ENCODE measurements at places on chromosomes 5 and 9. TPM values are rescaled to one million over a fixed set of nuclear protein-coding genes. Genes with fewer than 3 reads are reported as not detected.

- H3K27ac ChIP-seq = peak overlapping the region; percentile 0
- no peak for DNase-seq
- peaks cover 22% of the 10 kb centered on the region for H3K4me1 ChIP-seq
- H3K4me3 ChIP-seq = peak overlapping the region; percentile 18
- H3K27me3 ChIP-seq = peaks cover 18% of the 10 kb centered on the region
- H3K36me3 ChIP-seq = no peaks in the 10 kb centered on the region
These were observed 1.8 kb upstream of the GALNT12 start for GRCh38 chr9:98805506-98806272.

- H3K4me1 ChIP-seq = no peaks in the 10 kb centered on the region
- no peak overlapping the region for H3K27ac ChIP-seq
- H3K4me3 ChIP-seq = no peak overlapping the region
- peaks cover 13% of the 10 kb centered on the region for H3K27me3 ChIP-seq
- DNase-seq = no peak
These were observed 1.9 kb upstream of the NRARP start for GRCh38 chr9:137303893-137304382.

DNA sequence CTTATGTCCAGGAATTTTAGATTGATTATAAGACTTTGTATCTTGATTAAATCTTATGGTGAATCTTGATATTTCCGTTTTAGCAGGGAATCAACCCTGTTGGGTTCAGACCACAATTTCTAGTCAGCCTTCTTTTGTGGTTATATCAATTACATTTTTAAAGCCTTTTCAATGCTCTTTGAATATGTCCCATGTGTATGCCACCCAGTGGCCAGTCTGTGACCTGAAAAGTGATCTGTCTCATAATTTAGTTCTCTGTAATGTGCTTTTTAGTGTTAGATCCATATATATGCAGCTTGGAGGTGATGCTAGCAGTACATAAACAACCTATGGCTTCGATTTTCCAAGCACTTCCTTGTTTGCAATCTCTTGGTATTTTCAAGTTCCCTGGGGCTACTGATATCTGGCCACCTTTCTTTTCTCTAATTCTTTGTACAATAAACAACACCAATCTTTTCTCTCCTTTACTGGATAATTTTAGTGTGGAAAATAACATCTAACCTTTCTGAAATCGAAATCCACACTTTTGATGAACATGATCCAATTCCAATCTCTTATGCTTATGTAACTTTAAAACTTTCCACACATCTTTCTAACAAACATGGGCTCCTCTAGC, 28.8 kb downstream of the PDE8B start:
- no peaks in the 10 kb centered on the region for H3K4me1 ChIP-seq
- peak overlapping the region; percentile 16 for H3K27ac ChIP-seq
- DNase-seq = no peak
- H3K36me3 ChIP-seq = no peaks in the 10 kb centered on the region

The NR6A1 gene
- 10.0 TPM for total RNA-seq

DNA sequence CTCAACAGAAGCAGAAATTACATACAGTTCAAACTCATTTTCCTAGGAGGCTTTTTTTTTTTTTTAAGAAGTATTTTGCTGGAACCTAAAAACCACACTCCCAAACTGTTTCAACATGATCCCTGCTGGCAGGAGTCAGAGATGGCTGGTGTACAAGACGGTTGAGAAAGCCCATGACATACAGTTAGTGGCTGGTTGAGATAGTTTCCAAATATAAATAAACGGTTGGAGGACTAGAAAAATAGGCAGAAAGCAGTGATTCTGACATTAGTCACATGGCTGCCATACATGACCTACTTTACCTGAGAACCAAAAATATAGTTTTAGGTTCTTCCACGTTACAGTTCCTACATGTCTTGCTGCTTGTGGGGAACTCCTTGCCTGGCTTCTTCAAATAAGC, 31.7 kb upstream of the BASP1 start:
- H3K27me3 ChIP-seq = no peaks in the 10 kb centered on the region
- no peaks in the 10 kb centered on the region for H3K36me3 ChIP-seq
- H3K4me3 ChIP-seq = no peak overlapping the region

DNA sequence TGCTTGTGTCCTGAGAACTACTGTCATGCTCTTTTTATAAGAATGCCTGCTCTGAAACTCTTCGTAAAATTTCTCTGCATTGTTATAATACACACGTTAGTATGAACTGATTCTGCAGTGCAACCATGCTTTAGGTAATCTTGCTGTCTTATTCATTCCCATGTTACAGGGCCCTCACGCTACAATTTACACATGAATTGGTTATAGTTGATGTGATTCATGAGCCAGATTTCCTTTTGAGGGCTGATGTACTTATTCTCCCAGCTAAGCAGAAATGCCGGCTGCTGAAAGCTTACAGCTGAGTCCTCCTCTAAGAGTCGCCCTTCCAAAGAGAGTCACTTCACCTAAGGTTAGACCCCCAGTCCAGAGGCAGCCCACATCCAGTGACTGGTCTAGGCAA, 233.5 kb upstream of the PCSK5 start:
- peaks cover 3% of the 10 kb centered on the region for H3K4me1 ChIP-seq
- H3K4me3 ChIP-seq = no peak overlapping the region
- H3K27ac ChIP-seq = no peak overlapping the region
- no peaks in the 10 kb centered on the region for H3K27me3 ChIP-seq
- no peak for DNase-seq

- H3K4me1 ChIP-seq = peaks cover 22% of the 10 kb centered on the region
- H3K4me3 ChIP-seq = peak overlapping the region; percentile 18
These were observed 10.2 kb downstream of the TNFAIP8 start for GRCh38 chr5:119365847-119366539.

The KCNIP1 gene
- total RNA-seq = 5.3 TPM

DNA sequence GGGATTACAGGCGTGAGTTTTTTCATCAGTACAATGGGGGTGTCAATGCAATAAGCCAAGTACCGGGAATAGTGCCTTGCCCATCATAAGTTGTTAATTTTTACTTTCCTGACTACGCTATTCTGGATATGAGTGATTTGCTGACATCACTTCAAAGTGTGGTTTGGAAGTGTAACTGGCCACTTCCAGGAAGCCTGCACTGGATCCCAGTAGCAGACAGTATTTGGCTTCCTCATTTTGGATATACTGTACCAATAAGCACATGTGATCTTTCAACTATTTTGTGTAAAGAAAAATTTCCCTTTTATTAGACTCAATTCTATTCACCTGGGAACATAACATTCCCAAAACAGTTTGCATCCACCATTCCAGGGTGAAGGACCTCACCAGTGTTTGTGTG, 417.7 kb upstream of the KLF4 start:
- no peaks in the 10 kb centered on the region for H3K4me1 ChIP-seq
- DNase-seq = no peak
- no peak overlapping the region for H3K27ac ChIP-seq
- no peaks in the 10 kb centered on the region for H3K36me3 ChIP-seq

DNA sequence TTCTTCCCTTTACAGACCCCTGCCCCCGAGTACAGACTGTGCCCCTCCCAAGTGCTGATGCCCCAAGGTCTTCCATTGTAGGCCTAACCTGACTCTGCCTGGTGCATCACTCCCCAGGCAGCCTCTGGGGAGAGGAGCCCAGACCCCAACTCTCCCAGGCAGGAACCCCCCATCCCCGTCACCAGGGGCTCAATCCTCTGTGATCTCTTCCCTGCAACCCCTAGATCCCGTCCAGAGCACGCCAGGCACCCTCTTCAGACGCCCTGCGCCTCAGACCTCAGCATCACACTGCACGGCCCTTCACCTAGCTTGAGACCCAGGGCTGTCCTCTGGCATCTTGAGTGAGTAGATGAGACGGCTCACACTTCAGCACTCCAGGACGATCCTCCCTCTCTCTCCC, 6.4 kb upstream of the EGR1 start:
- no peak overlapping the region for H3K4me3 ChIP-seq
- peaks cover 13% of the 10 kb centered on the region for H3K4me1 ChIP-seq
- H3K27ac ChIP-seq = no peak overlapping the region
- H3K36me3 ChIP-seq = no peaks in the 10 kb centered on the region
- peaks cover 22% of the 10 kb centered on the region for H3K27me3 ChIP-seq
- DNase-seq = no peak

- H3K4me3 ChIP-seq = peak overlapping the region; percentile 70
- H3K27me3 ChIP-seq = peaks cover 14% of the 10 kb centered on the region
- peak overlapping the region; percentile 61 for H3K27ac ChIP-seq
- H3K4me1 ChIP-seq = peaks cover 14% of the 10 kb centered on the region
- no peaks in the 10 kb centered on the region for H3K36me3 ChIP-seq
These were observed 14.3 kb upstream of the MARCHF6 start for GRCh38 chr5:10339058-10339811.

GRCh38 chr9:131017067-131017466, 8.1 kb downstream of the LAMC3 start:
- no peak for DNase-seq
- no peak overlapping the region for H3K4me3 ChIP-seq
- H3K36me3 ChIP-seq = no peaks in the 10 kb centered on the region
- peak overlapping the region; percentile 26 for H3K27ac ChIP-seq
- H3K27me3 ChIP-seq = peaks cover 46% of the 10 kb centered on the region
- peaks cover 23% of the 10 kb centered on the region for H3K4me1 ChIP-seq

- peaks cover 28% of the 10 kb centered on the region for H3K36me3 ChIP-seq
- H3K27ac ChIP-seq = no peak overlapping the region
- DNase-seq = no peak
- no peaks in the 10 kb centered on the region for H3K27me3 ChIP-seq
These were observed 37.2 kb downstream of the GPR107 start for GRCh38 chr9:130090915-130091314.

- H3K4me3 ChIP-seq = no peak overlapping the region
- DNase-seq = no peak
- no peaks in the 10 kb centered on the region for H3K4me1 ChIP-seq
- no peaks in the 10 kb centered on the region for H3K36me3 ChIP-seq
- no peak overlapping the region for H3K27ac ChIP-seq
These were observed 9.0 kb downstream of the RFESD start for GRCh38 chr5:95655575-95655974.

DNA sequence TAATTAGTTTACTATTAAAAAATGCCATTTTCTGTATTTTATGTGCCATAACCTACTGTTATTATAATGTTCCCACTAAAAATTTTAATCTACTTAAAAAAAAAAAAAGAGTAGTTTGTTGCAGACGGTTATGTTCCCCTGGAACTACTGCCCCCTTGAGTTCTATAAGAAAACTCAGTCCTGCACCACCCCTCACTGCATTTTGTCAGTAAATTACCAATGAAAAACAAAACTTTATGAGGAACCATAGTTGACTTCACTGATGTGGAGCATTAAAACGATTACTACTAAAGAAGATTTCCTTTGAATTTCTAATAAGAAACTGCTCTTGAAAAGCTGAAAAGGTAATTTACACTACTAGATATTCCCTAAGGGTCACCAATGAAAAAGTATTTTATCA, 288.7 kb downstream of the FBXL17 start:
- DNase-seq = no peak
- H3K27ac ChIP-seq = no peak overlapping the region
- no peaks in the 10 kb centered on the region for H3K27me3 ChIP-seq
- no peaks in the 10 kb centered on the region for H3K4me1 ChIP-seq
- H3K36me3 ChIP-seq = no peaks in the 10 kb centered on the region
- H3K4me3 ChIP-seq = no peak overlapping the region

DNA sequence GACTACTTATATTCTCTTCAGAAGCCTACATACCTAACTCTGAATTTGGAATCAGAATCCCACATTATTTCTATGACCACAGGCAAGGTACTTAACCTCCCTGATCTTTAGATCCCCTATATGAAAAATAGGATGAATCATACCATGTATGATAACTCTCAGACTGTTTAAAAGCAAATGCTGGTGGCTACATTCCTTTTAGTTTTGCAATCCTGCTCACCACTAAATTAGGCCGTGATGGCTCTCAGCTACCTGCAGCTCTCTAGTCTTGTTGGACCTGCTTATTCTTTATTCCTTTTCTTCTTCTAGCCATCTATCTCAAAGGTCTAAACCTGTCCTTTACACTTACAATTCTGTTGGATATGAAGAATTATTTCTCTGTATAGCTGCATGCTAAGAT, 303.4 kb upstream of the ATP10B start:
- no peak overlapping the region for H3K27ac ChIP-seq
- peaks cover 14% of the 10 kb centered on the region for H3K27me3 ChIP-seq
- H3K4me1 ChIP-seq = no peaks in the 10 kb centered on the region
- H3K4me3 ChIP-seq = no peak overlapping the region
- H3K36me3 ChIP-seq = no peaks in the 10 kb centered on the region
- DNase-seq = no peak

GRCh38 chr5:1297243-1297642, 2.4 kb upstream of the TERT start:
- H3K4me1 ChIP-seq = peaks cover 5% of the 10 kb centered on the region
- no peak overlapping the region for H3K27ac ChIP-seq
- peaks cover 41% of the 10 kb centered on the region for H3K27me3 ChIP-seq
- H3K36me3 ChIP-seq = no peaks in the 10 kb centered on the region
- no peak for DNase-seq

- H3K4me3 ChIP-seq = no peak overlapping the region
- peaks cover 18% of the 10 kb centered on the region for H3K27me3 ChIP-seq
- no peak overlapping the region for H3K27ac ChIP-seq
- no peaks in the 10 kb centered on the region for H3K36me3 ChIP-seq
These were observed 256.4 kb upstream of the CDH6 start for GRCh38 chr5:30937070-30937469.

GRCh38 chr5:81517462-81517861, 123.5 kb upstream of the ACOT12 start:
- H3K27me3 ChIP-seq = no peaks in the 10 kb centered on the region
- no peak overlapping the region for H3K27ac ChIP-seq
- no peak overlapping the region for H3K4me3 ChIP-seq
- no peaks in the 10 kb centered on the region for H3K4me1 ChIP-seq

GRCh38 chr5:119129770-119130169, 58.9 kb downstream of the DMXL1 start:
- DNase-seq = no peak
- no peak overlapping the region for H3K27ac ChIP-seq
- H3K4me1 ChIP-seq = no peaks in the 10 kb centered on the region
- no peak overlapping the region for H3K4me3 ChIP-seq
- H3K36me3 ChIP-seq = peaks cover 21% of the 10 kb centered on the region

DNA sequence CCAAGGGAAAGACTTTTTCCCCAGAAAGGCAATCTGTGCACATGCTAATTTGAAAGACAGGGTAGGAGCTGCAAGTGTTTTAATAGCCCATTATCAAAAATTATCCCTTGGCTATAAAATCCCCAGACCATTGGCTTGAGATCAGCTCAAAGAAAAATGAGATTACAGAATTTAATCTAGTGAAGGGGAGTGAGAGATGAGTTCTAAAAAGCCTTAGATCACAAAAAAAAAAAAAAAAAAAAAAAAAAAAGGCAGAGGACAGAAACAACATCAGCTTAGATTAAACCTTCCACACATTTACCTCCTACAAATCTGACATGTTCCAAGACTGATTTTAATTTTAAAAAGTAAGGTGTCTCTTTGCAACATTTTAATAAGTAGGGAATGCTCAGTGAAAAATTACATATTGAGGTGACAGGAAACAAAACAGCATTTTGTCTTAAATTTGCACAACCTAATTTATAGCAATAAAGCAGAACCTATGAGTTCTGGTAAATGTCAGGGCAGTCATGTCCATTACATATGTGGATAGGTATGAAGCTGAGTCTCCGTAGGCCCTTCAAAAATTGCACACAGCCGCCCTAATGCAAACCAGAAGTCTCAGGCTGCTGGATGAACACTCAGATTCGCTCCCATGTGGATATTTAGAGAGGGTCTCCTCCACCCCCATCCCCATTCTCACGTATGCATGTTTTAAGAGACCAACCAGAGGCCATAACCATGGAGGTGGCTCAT, 43.4 kb downstream of the NFIB start:
- DNase-seq = no peak
- H3K4me1 ChIP-seq = peaks cover 48% of the 10 kb centered on the region
- peak overlapping the region; percentile 73 for H3K4me3 ChIP-seq
- no peaks in the 10 kb centered on the region for H3K27me3 ChIP-seq
- H3K36me3 ChIP-seq = peaks cover 23% of the 10 kb centered on the region
